ENCODE measurements at places on chromosomes 6 and 20. TPM values are rescaled to one million over a fixed set of nuclear protein-coding genes. Genes with fewer than 3 reads are reported as not detected.

PACRG gene
- 14.1 TPM for total RNA-seq

HLA-DQA1 gene
- total RNA-seq = 5.2 TPM

IDH3B gene
- total RNA-seq = 121 TPM

EYA2 gene
- total RNA-seq = 0.40 TPM

BPIFB2 gene
- total RNA-seq = not detected

NOTCH4 gene
- 31.2 TPM for total RNA-seq

MAP7 gene
- total RNA-seq = 1.5 TPM

GJA1 gene
- 268 TPM for total RNA-seq

MAPK13 gene
- total RNA-seq = 1.6 TPM

PPP1R14C gene
- 91.5 TPM for total RNA-seq

SUMO4 gene
- total RNA-seq = 1.3 TPM

SOX18 gene
- total RNA-seq = 67.0 TPM
